ENCODE measurements at places on chromosomes 6 and 20.
A peak's percentile ranks its signal among the peaks of the same experiment; 100 is the strongest.

DNA sequence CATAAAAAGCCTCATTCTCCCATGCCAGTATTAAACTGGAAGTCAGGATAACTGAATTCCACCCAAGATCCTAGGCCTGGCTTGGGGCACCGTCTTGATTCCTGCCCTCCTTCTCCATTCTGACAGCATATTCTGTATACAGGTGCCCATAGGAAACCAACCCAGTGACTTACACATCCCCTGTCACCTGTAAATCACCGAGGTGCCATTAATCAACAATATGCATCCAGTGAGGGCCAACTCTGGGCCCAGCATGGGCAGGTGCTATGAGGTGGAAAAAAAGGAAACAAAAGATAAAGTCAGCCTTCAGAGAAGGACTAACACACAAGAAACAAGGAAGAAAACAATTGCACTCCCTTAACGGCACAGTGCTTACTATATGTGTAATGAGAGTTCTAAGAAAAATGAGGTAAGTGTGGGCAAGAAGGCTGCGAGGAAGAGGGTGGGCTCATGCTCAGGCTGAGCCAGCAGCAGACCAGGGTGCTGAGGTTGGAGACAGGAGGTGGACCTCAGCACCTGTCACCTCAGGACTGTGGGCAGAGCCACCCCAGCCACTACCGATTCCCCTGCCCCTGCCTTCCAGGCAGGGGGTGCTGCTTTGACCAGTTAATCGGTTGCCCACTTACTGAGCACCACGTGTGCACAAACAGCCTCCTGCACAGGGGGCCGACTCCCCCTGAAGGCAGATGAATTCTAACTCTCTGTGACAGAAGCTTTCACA lies 105.9 kb downstream of the TRERF1 start:
- no peak for DNase-seq

- DNase-seq, result peak; percentile 2
Observed at GRCh38 chr6:10555625-10556309, 34.6 kb downstream of the GCNT2 start.

GRCh38 chr20:8215361-8215781 lies 83.3 kb downstream of the PLCB1 start:
- peak; percentile 54 for DNase-seq

DNA sequence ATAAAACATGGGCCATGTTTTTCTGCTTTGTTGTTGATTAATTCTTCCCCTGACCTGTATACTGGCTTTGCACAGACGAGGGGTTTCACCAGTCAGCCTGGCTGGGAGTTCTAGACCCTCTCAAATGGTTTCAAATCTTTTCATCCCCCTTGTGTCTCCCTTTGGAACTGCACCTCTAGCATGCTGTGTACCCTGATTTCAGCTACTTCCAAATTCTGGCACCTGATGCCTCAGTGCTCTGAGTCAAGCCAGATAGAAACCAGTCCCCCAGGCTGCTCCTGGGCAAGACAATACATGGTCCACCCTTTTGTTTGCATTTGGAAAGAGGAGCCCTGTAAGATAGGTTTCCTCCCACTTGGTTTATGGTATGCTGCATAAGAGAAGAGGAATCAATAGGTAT lies 290.2 kb downstream of the BTBD3 start:
- peak; percentile 57 for DNase-seq

GRCh38 chr20:17463711-17464110 lies 67.5 kb downstream of the BFSP1 start:
- peak; percentile 26 for DNase-seq

DNA sequence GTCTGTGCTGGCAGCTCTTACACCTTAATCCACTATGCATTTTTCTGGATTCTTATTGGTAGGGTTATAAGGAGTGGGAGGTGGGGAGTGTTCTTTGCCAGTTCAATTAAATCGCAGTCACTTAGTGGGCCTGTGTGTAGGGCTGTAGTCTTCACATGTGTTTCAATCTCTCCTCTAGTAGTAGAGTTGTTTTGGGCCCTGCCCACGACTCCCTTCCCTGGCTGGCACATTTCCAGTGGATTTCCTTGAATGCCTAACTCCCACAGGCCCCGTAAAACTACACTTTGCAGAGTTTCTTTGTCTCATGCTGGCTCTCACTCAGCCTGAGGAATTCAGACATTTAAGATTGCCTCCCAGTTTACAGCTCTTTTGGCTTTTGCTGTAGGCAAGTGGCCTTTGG lies 414.0 kb upstream of the OPRM1 start:
- DNase-seq, result peak; percentile 45

DNA sequence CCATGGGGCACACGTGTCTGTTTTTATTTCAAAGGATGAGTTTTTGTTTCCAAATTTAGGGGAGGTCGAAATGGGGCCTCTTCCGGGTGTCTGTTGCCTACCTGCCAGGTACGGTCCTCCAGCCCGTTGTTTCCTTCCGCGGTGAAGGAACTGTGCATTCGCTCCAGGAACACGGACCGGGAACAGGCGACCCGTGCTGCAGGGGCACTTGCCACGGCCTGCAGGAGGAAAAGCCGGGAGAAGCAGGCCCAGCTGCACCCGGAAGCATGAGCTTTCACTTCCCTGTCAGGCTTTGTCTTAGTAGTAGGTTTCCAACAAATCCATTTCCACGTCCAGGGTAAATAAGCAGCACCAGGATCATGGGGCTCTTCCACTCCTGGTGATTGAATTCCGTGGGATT lies 17.0 kb upstream of the NPEPL1 start:
- DNase-seq, result no peak

GRCh38 chr6:29332676-29333075 lies 31.2 kb downstream of the OR14J1 start:
- no peak for DNase-seq

DNA sequence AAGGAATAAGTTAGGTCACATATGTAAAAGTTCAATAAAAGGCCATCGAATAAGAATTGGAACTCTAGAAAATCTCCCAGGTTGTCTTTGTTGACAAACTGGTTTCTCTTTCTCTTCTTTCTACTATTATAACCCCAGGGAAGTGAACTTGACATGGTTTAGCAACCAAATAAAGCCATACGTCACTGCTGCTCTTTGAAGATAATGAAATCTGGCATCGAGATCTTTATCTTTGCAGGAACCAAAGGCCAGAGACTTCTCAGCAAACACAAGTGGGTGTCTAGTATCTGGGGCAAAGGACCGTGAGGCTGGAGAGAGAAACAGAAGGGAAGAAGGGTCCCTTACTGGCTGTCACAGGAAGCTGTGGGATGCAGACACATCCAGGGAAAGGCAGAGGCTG lies 286.7 kb upstream of the CDYL start:
- no peak for DNase-seq

- DNase-seq, result no peak
Observed at GRCh38 chr6:31268369-31268765, 3.5 kb downstream of the HLA-C start.

DNA sequence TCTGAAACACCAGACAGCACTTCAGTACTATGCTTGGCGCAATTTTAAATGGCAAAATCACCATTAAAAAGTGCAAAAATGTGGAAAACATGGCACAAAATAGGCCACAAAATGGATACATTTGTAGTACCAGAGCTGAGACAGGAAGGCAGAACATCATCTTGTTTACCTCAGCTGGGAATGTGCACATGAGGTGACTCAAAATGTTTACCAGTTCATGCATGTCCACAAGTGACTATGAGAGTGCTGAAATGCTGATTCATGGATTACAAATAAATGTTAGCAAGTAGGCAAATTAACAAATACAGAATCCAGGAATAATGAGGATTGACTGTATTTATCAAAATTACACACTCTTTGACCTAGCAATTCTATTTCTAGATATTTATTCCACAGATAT lies 201.6 kb downstream of the ISM1 start:
- DNase-seq, result peak; percentile 46

- DNase-seq, result no peak
Observed at GRCh38 chr6:20479060-20479459, 55.2 kb upstream of the CDKAL1 start.

DNA sequence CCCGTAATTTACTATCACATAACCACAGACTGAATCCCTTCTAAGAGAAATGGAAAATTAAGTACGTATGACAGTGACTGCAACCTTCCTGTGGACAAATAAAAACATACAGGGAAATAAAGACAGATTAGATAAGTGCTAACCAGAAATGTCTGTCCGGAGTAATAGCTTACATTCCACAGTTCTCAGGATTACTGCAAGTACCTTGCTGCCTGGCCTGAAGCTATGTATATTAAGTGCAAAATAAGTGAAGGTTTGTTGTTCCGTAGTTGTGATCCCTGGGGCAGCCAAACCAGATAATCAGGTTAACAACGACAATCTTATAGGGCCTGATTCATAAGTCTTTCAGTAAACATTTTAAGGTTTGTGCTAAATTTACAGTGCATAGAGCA lies 2.8 kb downstream of the NEDD9 start:
- no peak for DNase-seq

GRCh38 chr6:169250660-169251059 lies 3.0 kb downstream of the THBS2 start:
- peak; percentile 96 for DNase-seq

- DNase-seq, result no peak
Observed at GRCh38 chr6:149275621-149276020, 41.9 kb upstream of the TAB2 start.

DNA sequence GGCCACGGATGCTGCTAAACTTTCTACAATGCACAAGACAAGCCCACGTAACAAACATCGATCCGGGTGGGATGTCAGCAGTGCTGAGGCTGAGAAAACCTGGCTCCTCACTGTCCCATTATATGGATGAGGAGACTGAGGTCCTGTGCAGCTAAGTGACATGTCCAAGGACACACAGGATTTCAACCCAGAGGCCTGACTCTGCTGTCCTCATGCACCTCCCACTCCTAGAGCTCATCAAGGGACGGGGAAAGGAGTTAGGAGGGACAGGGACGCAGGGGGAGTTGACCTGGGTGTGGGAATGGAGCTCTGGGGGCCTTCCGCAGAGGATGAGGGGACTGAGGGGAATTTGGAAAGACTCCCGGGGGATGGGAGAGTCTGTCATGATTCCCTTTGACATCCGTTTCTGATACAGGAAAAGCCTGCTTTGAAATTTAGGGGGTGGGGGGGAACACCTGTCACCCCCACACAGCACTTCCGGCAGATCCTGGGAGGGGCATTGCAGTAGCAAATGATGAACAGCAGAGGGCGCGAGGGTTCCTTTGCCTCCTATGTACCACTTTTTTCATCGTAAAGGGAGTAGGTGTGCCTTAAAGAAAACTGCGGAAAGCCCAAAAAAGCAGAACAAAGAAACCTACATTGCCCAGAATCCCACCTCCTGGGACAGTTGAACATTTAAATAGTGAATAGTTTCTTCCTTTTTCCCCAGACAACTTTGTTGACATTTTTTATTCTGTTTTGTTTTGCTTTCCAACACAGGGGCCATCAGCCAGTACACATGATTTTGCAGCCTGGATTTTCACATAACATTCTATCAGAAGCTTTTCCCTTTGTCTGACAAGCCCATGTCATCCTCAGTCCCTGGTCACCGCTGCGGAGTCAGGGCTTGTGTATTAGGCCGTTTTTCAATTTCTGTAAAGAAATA lies 48.6 kb downstream of the SLC2A10 start:
- peak; percentile 58 for DNase-seq

- DNase-seq, result no peak
Observed at GRCh38 chr6:96186516-96187195, 170.9 kb downstream of the FUT9 start.

DNA sequence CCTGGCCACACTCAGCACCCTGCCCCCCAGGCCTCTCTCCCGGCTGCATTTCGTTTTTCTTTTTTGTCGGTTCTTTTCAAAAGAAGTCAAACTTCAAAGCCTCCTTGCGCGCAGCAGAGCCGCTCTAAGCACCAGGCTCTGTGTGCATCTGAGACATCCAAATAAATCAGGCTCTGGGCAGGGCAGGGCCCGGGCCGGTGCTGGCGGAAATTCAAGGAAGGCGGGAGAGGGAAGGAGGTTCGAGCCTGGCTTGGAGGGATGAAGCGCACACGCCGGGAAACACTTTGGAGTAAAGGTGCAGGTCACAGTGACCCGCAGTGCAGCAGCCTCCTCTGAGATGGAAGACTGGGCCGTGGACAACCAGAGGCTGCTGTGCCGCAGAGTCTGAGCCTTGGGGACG lies 5.8 kb downstream of the GATA5 start:
- no peak for DNase-seq

DNA sequence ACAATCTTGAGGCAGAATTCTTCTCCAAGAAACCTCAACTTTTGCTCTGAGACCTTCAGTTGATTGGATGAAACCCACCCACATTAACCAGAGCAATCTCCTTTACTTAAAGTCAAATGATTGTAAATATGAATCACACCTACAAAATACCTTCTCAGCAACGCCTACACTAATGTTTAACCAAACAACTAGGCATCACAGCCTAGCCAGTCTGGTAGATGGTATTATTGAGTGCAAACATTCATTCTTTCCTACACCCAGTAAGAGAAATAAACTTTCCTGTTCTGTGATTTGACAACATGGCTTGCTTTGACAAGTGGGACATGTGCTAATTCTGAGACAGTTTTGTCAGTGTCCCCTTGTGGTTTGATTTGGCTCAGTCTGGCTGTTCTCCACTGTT lies 252.2 kb downstream of the HACE1 start:
- DNase-seq, result no peak

GRCh38 chr6:30601815-30602641 lies 15.0 kb downstream of the PPP1R10 start:
- DNase-seq, result no peak

- no peak for DNase-seq
Observed at GRCh38 chr6:111337829-111338236, 145.2 kb downstream of the REV3L start.

GRCh38 chr6:121285041-121285440 lies 49.2 kb downstream of the TBC1D32 start:
- peak; percentile 90 for DNase-seq

DNA sequence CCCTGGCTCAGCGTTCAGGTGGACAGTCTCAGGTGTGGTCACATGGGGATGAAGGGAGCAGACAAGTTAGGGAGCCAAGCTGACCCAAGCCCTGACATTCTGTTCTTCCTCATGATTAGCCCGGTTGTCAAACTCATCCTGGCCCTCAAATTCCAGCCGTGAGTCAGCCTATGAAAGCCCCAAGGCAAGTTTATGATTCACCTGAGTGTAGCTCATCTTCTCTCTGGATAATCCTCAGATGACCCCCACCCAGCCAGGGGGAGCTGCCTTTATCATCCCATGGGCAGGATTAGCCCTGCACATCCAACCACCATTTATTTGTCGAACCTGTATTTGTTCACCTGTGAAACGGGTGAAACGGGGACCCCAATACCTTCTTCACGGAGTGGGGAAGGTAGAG lies 161.9 kb downstream of the DHX35 start:
- DNase-seq, result no peak

GRCh38 chr20:50717974-50718761 lies 13.2 kb upstream of the PARD6B start:
- DNase-seq, result peak; percentile 46
